ENCODE measurements at places on chromosomes 2 and 18.
A peak's percentile ranks its signal among the peaks of the same experiment; 100 is the strongest.

GRCh38 chr2:64941801-64942200 is 47.4 kb upstream of the SLC1A4 start:
- no peak for DNase-seq

GRCh38 chr2:216520112-216520511 is 21.5 kb downstream of the RPL37A start:
- no peak for DNase-seq

GRCh38 chr18:24840640-24841039 is 380.2 kb downstream of the HRH4 start:
- no peak for DNase-seq

GRCh38 chr2:84373866-84374265 is 85.2 kb downstream of the SUCLG1 start:
- DNase-seq: no peak

GRCh38 chr2:219002395-219003266 is 9.4 kb upstream of the CRYBA2 start:
- no peak for DNase-seq

- no peak for DNase-seq
Observed at GRCh38 chr18:25726298-25726697, 364.1 kb downstream of the SS18 start.

GRCh38 chr2:26572591-26572990 is 68.6 kb downstream of the CIB4 start:
- peak; percentile 47 for DNase-seq

DNA sequence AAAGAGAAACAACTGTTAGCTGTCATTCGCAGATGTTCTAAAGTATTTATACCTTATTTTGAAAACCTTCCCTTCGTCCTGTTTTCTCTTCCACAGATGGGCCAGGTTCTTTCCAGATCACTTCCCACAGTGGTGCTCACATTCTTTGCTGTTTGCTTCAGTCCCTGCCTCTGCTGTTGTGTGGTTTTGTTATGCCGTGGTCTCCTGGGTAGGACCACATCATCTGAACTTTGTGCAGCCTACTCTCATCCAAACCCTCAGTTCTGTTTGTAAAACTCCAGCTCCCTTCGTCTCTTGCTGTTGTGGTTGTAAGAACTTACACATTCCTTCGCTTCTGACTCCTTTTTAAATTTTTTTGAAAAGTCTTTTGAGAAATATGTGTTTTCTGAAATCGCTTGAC is 38.1 kb downstream of the ZNF236 start:
- no peak for DNase-seq

- DNase-seq: no peak
Observed at GRCh38 chr2:3777966-3778365, 74.6 kb downstream of the DCDC2C start.

- no peak for DNase-seq
Observed at GRCh38 chr2:241532733-241533601, 24.6 kb upstream of the STK25 start.

GRCh38 chr2:156003780-156004179 is 328.7 kb downstream of the NR4A2 start:
- DNase-seq: no peak

GRCh38 chr2:86445436-86445835 is 4.3 kb downstream of the KDM3A start:
- no peak for DNase-seq

- DNase-seq: no peak
Observed at GRCh38 chr18:77177009-77177408, 44.4 kb upstream of the MBP start.

DNA sequence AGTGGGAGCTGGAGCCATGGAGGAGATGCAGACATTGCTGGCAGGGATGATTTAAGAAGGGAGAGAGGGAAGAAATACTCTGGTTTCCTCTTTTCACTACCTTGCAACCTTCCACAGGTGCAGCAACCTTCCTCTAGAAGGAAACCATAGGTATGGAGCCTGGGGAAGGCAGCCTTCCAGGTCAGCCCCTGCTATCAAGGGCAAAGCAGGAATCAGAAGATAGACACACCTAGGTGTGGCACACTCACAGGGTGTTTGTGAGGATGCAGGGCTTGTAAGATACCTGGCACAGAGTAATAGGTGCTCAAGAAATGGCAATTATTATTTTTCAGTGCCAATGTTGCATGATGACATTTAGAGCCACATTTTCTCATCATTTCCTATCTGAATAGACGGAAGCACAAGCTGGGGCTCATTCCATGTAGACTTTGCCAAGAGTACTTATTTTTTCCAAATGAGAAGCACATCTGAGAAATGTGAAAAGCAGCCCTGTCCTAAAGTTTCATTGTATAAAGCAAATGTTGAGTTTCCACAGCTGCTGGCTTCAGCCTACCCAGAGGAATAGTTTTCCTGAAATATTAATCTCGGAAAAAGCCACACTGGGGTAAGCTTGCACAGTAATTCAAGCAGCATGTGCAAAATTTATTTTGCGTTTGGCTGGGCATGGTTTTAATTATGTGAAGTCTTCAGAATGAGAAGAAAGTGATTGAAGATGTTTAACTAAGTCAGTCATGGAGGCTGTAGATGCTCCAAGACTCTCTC is 20.6 kb downstream of the EVA1A start:
- DNase-seq: no peak

DNA sequence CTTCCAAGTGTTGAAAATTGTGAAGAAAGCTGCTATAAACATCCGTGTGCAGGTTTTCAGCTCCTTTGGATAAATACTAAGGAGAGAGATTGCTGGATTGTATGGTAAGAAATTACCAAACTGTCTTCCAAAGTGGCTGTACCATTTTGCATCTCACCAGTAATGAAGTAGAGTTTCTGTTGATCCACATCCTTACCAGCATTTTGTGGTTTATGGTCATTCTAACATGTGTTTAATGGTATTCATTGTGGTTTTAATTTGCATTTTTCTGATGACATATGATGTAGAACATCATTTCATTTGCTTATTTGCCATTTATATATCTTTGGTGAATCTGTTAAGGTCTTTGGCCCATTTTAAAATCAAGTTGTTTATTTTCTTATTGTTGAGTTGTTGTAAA is 260.7 kb downstream of the SPAG16 start:
- no peak for DNase-seq

DNA sequence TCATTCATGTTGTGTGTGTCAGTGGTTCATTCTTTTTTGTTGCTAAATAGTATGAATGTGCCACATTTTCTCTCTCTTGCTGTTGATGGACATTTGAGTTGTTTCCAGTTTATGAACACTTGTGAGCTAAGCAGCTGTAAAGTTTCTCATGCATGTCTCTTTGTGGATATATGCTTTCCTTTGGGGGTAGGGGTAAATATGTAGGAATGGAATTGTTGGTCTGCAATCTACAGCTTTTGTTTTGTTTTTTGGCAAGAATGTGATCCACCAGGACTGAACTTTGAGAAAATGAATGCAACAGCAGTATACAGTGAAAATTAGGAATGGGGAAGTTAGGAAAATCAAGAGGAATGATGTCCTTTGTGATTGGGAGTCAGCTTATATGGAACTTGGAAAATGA is 226.3 kb downstream of the CDCA7 start:
- DNase-seq: no peak

DNA sequence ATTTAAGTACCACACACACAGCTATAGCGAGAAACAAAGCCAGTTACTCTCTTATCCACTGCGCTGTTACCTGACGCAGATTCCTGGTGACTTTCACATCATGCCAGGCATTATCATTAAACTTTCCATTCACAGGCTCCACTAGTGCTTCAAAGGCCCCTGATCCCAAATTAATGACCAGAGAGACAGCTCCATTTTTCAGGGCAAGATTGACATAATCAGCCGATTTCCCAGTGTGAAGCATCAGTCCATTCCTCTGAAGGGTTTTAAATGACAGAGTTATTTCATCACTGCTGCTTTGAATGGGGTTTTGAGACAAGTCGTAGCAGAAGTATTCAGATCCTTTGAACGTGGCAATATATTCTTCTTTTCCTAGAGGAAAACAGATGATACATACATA is 408.7 kb downstream of the NRXN1 start:
- DNase-seq: no peak

DNA sequence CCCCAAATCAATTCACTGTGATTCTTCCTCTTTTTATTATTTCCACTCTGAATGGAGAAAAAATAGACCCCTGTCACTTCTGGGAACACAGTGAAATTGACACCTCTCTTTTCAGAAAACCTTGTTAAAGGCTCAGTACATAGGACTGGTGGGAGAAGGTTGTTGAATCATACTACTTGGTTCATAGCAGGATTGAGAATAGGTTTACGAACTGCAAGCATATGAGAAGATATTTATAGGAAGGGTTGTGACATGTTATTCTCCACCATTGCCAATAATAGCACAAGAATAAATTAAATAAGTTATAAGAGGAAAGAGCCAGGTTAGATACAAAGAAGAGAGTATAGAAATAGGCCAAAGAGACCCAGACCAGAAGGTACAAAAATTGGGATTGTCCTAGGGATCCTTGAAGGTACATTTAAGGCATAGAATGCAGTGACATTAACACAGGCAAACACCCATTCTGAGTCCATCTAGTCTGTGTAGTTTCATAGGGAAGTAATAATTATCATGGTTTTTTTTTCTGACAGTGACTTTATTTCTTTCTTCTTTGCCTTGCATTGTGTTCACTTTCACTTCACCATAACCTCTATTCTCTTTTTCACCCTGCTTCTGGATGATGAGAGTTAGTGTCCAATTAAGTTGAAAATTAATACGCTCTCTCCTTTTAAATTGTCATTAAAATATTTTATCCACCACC is 21.8 kb upstream of the SERPINE2 start:
- DNase-seq: no peak

GRCh38 chr2:230144355-230144754 is 75.4 kb downstream of the SP110 start:
- DNase-seq: no peak

DNA sequence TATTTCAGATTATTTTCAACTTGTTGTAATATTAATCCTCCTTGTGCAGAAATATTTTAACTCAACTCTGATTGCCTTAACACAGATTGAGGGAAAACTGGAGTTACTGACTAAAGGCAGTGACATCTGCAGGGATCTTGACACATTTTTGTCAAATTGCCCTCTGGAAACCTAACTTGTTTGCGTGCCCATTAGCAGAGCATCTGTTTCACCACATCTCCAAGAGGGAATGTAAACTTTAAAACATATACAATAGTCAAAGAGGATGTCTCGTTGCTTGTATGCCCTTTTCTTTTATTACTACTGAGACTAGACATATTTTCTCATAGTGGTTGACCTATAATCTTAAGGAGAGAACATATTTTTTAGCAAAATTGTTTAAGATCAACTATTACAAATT is 14.2 kb downstream of the INPP1 start:
- DNase-seq: no peak

GRCh38 chr2:30110773-30111172 is 36.0 kb upstream of the YPEL5 start:
- DNase-seq: no peak

DNA sequence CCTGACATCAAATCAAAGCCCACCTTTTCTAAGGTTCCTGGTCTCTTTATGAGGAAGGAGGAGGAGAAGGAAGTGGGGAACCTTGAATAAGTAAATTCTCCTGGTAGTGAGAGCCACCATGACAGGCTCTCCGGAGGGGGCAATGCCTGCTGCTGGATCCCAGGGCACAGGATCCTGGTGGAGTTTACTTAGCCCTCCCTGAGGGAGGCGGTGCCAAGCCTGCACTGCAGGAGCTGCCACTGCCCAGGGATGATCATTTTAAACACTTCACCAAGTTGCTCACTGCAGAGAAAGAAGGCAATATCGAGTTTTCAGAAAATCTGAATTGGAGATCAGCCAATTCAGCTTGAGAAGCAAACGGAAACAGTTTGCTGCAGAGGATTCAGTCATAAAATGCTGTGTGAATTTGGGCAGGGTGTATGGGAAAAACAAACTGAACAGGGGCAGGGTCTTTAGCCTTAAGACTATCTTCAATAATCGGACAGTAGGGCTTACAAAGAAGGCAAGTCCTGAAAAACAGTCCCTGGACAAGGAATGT is 200.7 kb downstream of the RAD51AP2 start:
- DNase-seq: no peak

- DNase-seq: no peak
Observed at GRCh38 chr2:191322828-191323506, 77.8 kb downstream of the MYO1B start.

- no peak for DNase-seq
Observed at GRCh38 chr2:29583104-29583503, 338.3 kb downstream of the ALK start.

- no peak for DNase-seq
Observed at GRCh38 chr2:65296971-65297370, 69.3 kb downstream of the ACTR2 start.
